ENCODE measurements at places on chromosomes 7 and 10.

GRCh38 chr10:23886355-23886754 lies 322.6 kb upstream of the KIAA1217 start:
- DNase-seq, result no peak

- no peak for DNase-seq
Measured at GRCh38 chr7:47291461-47292081, 290.3 kb downstream of the TNS3 start.

GRCh38 chr7:79781716-79782115 lies 328.2 kb upstream of the MAGI2 start:
- no peak for DNase-seq

GRCh38 chr10:126921974-126922525 lies 16.8 kb downstream of the DOCK1 start:
- DNase-seq, result no peak

DNA sequence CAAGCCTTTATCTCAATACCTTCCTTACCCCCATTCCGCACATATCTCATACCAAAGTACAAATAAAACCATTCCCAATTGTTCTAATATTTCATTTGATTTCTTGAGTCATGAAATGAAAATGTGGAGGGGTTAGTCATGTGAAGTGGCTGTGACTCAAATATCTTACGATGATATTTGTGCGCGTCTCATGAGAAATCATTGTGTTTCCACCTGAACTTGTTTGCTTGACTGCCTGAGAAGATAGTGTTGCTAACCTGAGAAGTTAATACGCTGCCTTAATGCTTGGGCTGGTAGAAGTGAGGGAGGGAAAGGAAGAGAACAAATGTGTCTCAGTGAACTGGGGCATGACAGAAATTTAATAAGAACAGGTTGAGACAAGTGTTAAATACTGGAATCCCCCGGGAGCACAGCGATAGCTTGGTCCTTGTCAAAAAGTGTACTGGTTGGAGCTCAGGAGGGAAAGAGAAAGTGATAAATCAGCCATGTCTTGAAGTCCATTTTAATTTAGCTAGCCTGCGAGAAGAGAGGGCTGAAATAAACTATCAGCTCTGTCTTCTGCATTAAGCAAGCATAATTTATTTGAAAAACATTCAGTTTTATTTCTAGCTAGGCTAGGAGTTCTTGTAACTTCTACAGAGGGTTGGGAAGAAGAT lies 7.2 kb upstream of the EPHA1 start:
- no peak for DNase-seq

GRCh38 chr7:143233816-143234532 lies 12.1 kb downstream of the TAS2R40 start:
- DNase-seq, result no peak

DNA sequence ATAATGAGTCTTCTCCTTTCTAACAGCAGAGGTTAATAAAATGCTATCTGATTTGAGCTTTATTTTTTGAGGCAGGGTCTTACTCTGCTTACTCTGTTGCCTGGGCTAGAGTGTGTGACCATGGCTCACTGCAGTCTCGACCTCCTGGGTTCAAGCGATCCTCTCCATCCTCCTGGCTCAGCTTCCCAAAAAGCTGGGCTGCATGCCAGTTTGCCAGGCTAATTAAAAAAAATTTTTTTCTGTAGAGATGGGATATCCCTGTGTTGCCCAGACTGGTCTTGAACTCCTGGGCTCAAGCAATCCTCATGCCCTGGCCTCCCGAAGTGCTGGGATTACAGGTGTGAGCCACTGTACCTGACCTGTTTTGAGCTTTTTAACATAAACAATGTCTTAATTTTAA lies 56.7 kb downstream of the SCD start:
- DNase-seq, result no peak

DNA sequence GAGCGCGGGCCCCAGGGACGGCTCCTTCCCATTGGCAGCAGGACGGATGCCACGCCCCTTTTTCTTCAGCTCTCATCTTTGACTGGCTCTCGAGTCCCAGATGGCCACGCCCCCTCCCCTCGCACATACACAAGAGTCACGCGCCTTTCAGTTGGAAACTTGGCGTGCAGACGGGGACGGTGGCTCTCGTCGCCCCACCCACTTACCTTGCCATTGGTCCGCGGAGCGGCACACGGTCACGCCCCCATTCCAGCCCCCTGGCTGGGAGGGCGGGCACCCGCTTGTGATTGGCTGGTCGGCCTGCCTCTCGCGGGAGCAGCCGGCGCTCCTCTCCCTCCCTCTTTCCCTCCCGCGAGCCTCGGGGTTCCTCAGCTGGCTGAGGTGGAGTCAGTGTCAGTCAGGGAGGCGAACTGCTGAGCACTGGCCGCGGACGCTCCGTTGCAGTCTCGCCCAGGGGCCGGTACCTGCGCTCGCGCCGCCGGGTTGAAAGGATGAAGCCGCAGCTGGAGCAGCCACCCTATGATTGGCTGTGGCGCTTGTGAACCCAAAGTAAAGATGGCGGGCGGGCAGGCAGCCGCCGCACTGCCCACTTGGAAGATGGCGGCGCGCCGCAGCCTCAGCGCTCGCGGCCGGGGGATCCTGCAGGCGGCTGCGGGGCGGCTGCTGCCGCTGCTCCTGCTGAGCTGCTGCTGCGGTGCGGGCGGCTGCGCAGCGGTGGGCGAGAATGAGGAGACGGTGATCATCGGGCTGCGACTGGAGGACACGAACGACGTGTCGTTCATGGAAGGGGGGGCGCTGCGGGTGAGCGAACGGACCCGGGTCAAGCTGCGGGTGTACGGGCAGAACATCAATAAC lies at the start of gene CNNM2:
Gene CNNM2 (plus strand): TSS at position 333 of the 855 bp plus-strand sequence. CDS start 187 bp downstream, at position 520.
- DNase-seq, result peak; percentile 98

DNA sequence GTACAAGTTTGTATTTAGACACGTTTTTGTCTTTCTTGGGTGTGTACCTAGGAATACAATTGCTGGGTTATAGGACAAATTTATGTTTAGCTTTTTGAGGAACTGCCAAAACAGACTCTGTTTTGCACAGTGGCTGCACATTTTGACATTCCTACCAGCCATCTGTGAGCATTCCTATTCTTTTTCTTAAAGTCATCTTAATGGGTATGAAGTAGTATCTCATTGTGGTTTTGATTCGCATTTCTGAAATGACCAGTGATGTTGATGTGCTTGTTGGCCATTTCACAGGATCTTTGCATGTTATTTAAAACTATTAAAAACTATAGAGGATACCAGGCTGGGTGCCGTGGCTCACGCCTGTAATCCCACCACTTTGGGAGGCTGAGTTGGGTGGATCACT lies 32.6 kb upstream of the IL15RA start:
- DNase-seq, result no peak

DNA sequence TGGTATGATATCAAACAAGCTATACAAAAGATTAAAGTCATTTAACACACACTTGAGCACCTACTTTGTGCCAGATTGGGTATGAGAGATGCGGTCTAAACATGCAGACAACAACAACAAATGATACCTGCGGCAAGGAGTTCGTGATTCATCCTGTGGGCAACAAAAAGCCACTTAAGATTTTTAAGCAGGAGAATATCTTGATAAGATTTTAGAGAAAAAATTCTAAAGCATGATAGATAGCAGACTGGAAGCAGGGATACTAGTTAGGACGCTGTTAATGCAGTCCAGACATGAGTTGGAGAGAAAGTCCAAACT lies 1.6 kb upstream of the KBTBD2 start:
- no peak for DNase-seq

DNA sequence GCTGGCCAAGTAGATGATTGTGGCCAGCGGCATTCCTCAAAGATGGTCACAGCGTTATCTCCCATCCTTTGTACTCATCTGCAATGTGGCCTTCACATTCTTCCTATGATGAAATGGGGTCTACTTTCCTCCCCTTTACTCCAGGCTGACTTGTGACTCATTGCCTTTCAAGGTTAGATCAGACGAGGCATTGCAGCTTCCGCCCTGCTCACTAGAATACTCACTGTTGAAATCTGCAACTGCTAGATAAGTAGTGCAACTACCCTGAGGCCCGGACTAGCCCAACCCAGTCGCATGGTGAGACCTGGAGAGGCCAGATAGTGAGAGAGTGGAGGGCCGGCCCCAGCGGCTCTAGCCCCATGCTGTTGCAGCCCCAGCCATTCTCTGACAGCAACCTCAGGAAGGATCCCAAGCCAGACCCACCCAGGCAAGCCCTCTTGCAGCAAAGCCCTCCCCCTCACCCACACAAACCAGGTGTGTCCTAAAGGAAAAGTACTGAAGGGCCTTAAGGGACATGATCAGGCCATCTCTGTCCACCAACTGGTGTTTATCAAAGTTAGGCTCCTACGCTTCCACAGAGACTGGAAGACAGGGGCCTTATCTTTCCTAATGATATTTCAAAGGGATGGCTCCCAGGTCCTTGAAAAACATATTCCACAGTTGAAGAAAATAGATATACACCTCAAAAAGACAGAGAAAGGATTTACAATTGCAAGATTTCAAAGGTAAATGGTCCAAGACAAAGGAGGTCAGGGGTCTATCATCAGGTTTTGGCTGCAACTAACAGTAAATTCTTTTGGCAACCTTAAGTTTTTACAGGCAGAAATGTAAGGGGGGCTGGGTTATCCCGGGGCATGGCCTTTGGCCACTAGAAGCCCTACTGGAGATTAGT lies 107.2 kb upstream of the TRIM24 start:
- no peak for DNase-seq

GRCh38 chr7:101164071-101164840 lies 1.1 kb downstream of the VGF start:
- peak; percentile 41 for DNase-seq

DNA sequence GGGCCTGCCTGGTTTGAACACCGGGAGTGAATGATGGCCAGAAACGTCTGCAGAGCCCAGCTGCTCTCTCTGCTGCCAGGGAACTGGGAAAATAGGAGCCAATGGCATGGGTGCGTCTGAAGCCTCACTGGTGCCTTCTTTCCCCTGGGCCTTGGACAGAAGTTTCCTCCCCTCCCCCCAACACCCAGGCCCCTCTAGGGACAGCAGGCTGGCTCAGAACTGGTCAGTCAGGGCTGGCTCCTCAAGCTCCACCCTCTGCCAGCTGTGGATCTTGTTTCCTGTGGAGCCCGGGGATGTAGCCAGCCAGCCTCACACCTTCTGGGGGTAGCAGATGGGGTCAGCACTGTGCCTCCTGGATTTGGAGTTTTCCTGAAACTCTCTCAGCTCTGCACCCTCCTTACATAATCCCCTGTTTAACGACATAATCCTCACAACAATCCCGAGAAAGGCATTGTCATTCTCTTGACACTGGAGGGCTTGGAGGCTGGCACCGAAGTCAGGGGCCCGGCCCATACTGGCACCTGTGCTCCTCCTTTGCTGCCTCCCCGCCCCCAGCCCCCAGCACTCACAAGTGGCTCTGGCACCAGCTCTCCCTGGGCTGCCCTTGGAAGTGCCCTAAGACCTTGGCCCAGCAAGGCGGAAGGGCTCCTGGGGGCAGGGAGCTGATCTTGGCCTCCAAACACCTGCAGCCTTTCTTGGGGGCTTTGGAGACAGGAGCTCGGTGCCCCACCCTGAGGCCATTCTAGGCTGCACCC lies 5.7 kb downstream of the LDB3 start:
- no peak for DNase-seq

- DNase-seq, result no peak
Measured at GRCh38 chr7:138116892-138117291, 40.6 kb downstream of the AKR1D1 start.

GRCh38 chr10:111261081-111261615 lies 184.3 kb downstream of the ADRA2A start:
- DNase-seq, result no peak

DNA sequence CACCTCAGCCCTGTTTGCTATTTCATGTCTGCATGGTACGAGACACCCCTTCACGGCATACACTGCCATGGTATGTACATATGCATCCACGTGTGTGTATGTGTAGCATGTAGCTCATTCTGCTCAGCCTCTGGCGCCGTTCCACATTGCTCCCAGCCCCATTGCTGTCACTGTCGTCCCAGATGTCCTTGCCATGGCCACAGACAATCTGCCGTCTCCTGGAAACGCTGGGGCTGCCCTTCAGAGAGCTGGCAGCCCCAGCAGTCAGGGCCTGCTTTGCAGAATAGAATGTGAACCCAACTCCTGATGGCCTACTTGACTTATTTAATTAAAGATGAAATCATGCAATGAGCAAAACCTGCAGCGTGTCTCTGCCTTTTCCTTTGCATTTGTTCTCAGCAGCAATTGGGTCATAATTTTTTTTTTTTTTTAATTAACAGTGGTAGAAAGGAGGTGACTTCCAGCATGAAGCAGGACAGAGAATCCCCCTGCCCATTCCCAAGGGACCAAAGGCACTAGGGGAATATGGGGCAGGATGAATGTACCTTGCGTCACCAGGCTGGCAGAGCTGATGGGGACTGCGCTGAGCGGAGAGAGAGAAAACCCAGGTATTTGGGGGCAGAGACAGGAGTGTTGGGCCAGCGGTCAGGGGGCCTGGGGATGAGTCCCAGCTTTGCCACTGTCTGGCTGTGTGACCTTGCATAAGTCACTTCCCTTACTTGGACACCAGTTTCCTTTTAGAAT lies 49.2 kb downstream of the CHST3 start:
- no peak for DNase-seq

- DNase-seq, result no peak
Measured at GRCh38 chr10:7100032-7100702, 310.7 kb downstream of the SFMBT2 start.

DNA sequence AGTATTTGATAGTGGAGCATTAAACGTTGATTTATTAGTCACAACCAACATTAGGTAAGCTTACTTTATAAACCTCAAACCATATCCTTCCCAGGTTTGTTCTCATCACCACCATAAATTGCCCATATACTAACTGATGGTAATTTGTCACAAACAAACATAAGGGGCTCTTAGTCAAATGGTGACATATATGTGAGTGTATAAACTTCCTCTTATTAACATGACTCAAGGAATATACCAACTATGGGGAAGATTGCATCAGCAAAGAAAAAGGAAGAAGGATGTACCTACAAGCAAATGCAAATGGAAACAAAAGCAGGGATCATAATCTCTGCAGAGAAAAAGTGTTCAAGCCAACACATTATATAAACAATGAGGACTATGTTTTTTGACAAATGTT lies 418.2 kb upstream of the AKR1E2 start:
- no peak for DNase-seq

- no peak for DNase-seq
Measured at GRCh38 chr10:45581216-45581549, 91.4 kb downstream of the ZFAND4 start.

GRCh38 chr10:27911539-27911938 lies 87.3 kb downstream of the ODAD2 start:
- no peak for DNase-seq

DNA sequence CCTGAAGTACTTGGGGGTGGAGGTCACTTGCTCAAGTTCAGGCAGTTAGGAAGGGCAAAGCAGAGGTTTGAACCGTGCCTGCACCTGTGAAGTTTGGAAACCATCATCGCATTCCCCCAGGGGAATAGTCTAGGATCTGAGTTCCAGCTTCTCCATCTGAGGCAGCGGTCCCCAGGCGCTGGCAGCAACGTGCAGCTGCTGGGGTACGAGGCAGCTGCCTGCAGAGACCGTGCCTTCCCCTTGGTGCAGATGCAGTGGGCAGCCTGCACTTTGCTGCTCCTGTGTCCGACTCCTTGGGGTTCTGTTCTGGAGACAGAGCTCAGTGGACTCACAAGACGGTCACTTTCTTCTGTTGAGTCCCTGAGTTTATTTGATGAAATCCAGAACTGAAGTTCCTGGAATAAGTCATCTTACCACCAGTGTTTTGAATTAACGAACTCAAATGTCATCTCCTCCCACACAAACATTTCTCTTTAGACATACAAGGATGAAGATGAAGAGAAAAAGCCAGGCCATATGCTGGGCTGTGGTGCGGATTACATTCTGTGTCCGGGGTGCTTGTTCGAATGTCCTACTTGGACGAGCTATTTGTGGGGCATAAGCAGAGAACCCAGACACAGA lies 19.9 kb upstream of the GIMAP8 start:
- DNase-seq, result no peak

- no peak for DNase-seq
Measured at GRCh38 chr10:33139181-33139646, 181.2 kb upstream of the ITGB1 start.

GRCh38 chr10:86018735-86019058 lies 347.9 kb downstream of the GRID1 start:
- no peak for DNase-seq

Data from COR-L47 (cell line).